NCI-H69 (cell line): ENCODE measurements at places on chromosomes 1 and 21.

DNA sequence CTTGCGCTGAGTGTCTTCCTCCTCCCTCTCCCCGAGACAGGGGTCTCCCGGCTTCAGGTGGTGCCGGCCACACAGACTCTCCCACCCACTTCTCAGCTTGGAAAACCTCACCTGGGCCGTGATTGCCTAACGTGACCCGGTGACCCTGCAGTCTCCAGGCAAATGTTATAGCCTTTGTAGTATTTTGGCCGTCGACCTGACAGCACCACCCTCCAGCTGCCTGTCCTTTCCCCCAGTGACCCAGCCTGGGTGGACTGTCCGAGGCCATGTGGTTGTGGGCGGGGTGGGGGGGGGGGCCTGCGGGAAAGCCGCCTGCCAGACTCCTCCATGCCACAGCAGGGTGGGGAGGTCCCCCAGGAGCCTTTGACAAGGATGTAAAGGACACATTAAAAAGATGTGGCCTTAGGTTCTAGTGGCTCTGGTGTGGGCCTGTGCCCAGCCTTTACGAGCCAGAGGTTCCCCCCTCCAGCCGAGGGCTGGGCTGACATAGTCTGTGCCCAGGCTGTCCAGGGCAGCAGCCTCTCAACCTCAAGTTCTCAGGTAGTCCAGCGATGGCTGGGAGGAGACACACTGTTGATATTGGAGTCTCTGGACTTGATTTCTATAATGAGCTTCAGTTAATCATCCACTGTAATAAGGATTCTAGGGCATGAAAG, 8.1 kb downstream of the TOR3A start:
- no peak for DNase-seq

- DNase-seq: no peak
These were observed 51.1 kb downstream of the ATP2B4 start for GRCh38 chr1:203677771-203678170.

DNA sequence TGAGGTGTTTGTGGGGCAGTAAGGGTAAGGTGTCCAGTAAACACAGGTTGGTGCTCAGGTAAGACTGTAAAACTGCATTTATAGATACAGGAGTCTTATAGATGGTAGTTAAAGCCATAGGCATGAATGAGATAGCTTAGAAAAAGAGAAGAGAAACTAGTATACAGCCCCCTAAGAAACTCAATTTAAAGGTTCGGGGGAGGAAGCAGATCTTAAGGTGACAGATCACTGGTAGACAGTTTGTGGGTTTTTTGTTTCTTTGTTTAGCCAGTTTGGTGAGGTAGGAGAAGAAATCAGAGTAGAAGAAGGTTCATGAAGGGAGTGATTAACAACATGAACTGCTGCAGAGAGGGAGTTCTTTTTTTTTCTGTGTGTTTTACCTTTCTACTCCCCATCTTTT, 6.1 kb upstream of the AGO3 start:
- no peak for DNase-seq

DNA sequence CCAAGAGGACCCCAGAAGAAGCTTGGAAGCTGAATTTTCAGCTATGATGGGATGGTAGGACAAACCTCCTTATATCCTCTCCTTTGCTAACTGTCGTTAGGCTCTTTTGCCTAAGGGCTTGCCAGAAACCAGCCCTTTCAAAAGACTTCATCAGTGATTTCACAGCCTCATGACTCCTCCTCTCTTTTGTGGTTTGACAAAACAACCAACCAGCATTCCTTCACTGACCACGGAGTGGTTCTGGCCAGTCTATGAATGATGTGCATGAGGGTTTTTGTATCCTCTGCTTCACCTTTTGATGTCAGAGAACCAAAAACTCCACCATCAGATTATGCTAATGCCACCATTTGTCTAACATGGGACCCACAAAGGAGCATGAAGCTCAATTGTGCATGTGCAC, 116.9 kb upstream of the COA6 start:
- DNase-seq: no peak

DNA sequence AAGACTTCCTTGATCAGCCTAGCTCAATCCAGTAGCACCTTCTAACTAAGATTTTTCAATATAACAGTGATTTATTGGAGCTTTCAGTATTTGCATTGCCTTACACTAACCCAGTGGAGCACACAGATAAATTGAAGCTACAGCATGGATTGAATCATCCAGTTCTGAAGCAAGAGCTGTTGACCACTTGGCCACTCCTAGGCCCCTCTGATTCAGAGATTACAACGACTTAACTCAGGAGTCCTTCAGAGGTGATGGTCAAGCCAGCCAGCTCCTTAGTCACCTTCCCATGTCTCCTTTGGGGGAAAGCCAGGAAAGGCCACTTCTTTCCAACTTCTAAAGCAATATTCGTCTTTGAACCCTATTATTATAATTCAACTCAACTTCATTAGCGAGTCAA, 151.8 kb downstream of the TENT5C start:
- no peak for DNase-seq
